ENCODE measurements at places on chromosomes 5 and 9.

DNA sequence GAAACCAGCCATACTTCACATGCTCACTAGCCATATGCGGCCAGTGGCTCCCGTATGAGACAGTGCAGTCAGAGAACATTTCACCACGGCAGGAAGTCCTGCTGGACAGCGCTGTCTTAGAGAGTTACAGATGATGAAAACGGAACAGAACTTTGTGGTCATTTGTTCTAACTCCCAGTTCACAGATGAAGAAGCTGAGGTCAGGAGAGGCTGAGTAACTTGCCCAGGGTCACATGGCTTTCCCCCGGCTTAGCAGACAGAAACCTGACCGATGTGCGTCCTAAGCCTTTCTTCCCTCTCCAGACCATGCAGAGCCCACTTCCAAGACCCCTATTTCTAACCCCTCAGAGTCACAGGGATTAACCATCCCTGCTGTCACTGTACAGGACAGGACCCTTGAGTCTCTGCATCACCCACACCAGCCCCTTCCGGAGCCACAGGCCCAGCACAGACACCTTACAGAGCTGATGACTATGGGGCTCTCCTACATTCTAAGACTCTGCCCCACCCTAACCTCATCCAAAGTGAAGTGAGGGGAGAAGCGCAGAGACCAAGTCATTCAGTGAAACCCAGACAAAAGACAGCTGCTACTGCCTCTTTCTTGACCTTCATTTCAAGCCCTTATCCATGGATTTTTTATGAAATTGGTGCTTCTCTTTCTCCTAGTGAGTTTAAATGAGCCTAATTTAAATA lies 86.9 kb downstream of the PTPN3 start:
- no peak for DNase-seq

- no peak for DNase-seq
Observed at GRCh38 chr5:167814040-167814439, 477.4 kb upstream of the WWC1 start.

DNA sequence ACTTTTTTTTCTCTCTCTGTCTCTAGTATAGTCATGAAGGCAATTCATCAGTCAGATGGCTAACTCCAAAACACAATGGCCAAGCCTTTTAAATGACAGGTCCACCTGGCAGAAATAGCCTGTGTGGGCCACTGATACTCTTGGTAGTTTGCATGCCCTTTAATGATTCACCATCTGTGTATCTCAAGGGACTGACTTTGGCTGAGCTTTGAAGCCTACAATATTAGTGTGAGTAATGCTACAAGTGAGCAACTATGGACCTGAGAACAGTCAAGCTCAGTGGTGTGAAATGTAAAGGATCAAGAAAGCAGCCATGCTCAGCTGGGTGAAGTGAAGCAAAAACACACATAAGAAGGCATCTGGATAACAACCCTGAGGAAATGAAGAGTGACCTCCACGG lies 506.9 kb downstream of the TLE1 start:
- no peak for DNase-seq

GRCh38 chr5:159386028-159386711 lies 55.9 kb upstream of the IL12B start:
- DNase-seq = no peak

- DNase-seq = no peak
Observed at GRCh38 chr5:27009540-27009915, 28.9 kb downstream of the CDH9 start.

DNA sequence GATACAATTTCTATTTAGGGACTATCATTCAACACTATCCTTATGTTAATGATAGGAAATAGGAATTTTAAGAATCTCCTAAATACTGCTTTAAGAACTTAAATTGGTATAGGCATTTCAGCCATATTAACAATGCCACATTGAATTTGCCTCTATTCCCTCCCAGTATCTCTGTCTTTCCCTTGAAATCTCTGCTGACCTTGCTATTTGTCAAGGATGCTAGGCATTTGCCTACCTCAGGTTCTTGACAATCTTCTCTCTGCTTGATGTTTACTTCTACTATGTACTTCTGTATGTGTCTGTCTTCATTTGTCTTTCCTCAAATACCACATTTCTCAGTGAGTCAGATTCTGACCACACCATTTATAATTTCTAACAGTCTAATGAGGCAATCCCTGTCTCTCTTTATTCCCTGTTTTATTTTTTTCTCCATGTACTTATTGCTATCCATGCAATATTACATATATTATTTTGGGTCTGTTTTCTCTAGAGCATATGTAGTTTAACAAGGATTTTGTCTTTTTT lies 1461.4 kb upstream of the CDH9 start:
- DNase-seq = no peak

DNA sequence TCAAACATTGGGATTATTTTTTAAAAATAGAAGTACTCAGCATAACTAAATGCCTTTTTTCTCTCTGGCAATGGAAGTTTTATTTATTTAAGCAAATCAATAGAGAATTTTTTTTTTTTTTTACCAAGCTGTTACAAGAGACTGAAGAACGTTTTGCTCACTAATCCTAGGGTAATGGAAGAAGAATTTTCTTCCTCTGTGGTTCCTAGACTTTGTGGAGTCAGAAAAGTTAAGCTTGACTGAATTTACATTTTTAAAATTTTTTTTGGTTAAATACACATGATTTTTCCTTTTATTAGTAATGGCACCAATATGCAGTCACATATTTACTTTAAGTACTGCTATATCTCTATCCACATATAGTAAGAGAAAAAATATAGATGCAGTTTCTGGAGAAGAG lies 189.8 kb downstream of the PCSK1 start:
- no peak for DNase-seq

DNA sequence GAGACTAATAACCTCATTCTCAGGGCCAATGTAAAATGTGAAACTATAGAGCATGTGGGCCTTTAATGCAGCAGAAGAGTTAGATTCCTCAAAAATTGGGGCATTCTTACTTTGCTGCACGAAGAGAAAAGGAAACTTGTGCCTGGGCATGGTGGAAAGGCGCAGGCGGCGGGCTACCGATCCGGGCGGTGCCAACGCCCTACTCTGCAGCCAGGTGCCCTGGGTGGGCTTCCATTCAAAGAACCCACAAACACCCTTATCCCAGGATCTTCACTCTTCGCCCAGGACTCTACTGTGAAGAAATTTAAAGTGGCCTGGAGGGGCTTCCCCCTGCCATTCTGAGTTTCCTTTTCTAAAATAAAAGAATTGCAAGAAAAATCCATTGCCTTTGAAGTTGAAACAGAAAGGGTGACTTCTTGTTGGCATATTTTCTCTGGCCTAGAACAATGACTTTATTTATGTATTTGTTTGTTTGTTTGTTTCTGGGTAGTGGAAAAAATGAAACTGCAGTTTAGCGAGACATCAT lies 124.9 kb downstream of the TMEM161B start:
- DNase-seq = no peak

Data from activated CD8-positive, alpha-beta memory T cell treated with anti-CD3 and anti-CD28 coated beads for 1 hour (primary cell).